GM12864 (cell line): ENCODE measurements at places on chromosomes 5 and 9.

- DNase-seq = no peak
Observed at GRCh38 chr5:158700231-158701006, 399.3 kb downstream of the EBF1 start.

- no peak for DNase-seq
Observed at GRCh38 chr5:127839072-127839471, 135.9 kb downstream of the CCDC192 start.

DNA sequence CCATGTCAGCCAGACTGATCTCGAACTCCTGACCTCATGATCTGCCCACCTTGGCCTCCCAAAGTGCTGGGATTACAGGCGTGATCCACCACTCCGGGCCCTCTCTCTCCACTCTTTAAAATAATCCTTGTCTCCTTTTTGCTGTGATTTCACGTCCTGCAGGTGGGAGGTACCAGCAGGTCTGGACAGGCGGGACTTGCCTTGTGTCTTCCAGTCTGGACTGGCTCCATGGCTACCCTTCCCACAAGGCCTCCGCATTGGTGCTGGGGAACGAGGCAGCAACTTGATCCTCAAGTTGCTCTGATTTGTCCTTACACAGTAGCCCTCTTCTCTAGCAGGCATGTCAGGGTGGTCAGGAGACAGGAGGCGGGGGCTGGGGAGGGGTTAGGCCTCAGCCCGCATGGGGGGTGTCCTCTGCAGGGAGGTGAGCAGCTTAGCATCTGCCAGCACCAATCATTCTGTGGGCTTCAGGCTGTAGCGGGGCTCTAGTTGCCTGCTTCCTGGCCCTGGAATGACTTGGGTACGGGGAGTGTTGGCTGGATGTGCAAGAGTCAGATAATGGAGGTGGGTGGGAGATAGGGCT, 54.3 kb downstream of the TENT4A start:
- DNase-seq = no peak

DNA sequence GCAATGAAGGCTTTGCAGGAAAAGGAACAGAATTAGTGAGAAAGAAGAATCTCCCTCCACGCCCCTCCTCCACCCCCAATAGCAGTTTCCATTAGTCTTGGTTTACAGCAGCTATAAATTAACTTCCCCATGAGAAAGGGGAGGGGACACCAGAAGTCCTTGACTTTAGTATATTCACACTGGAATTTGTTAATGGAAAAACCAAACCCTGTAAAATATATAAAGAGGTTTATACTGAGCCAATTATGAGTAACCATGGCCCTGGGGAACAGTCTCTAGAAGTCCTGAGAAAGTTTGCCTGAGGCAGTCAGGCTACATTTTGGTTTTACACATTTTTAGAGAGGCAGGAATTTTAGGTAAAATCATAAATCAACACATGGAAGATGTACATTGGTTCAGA, 88.5 kb downstream of the ALDH1A1 start:
- no peak for DNase-seq

DNA sequence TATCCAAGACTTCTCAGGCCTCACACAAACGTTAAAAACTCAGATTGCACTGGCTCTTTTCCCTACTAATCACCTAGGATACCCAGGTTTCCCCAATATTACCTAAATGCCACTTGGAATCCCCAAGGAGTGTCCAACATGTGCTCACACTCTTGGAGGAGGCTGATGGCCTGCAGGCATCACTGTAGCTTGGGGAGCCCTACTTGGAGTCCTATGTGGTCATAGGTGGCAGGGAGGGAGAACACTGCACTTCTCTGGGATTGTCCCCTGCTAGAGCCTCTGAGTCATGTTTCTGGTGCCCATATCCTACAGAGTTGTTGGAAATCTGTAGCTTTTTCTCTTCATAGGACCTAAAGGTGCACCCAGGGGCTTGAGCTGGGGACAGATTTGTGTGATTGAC, 433.7 kb downstream of the ARHGEF28 start:
- no peak for DNase-seq

- DNase-seq = no peak
Observed at GRCh38 chr5:1153428-1153827, 41.6 kb upstream of the SLC12A7 start.

- no peak for DNase-seq
Observed at GRCh38 chr5:120098426-120098825, 365.7 kb upstream of the PRR16 start.

- DNase-seq = no peak
Observed at GRCh38 chr5:96245140-96246091, 187.6 kb downstream of the PCSK1 start.

DNA sequence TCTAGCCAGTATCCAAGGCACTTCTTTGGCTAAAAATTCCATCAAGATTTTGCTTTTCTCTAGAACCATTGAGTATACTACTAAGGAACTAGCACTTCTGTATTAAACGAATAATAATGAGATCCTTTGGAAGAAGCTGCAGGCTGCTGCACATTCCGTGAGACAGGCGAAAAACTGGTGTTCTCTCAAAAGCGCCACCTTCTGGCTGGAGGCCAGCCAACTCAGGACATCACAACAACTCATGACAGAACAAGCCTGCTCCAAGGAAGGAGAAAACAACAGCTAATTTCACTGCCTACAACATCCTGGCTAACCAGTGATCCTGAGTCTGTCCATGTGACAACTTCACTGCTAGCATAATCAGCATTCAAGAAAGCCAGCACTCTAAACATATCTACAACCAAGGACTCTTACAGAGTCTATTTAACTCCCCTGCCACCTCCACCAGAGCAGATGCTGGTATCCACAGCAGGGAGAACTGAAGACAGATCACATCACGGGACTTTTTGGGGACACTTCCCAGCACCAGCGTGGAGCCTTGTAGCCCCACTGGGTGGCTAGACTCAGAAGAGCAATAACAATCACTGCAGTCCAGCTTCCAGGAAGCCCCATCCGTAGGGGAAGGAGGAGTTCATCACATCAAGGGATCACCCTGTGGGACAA, 150.5 kb downstream of the YTHDC2 start:
- peak; percentile 22 for DNase-seq

DNA sequence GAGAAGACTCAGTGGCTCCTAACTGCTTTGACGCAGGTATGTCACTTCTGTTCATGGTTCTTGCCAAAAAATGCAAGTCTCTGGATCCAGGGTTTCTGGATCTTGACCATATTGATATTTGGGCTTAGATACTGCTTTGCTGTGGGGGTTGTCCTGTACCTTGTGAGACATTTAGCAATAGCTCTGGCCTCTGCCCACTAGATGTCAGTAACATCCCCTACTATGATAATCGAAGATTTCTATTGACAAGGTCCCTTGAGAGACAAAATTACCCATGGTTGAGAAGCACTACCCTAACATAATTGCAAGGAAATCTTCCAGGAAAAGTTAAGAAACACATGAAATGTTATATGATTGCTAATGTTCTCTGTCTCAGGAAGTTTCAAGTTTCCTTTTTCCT, 285.4 kb downstream of the TMEM232 start:
- no peak for DNase-seq

GRCh38 chr9:28930766-28931165, 1357.5 kb upstream of the C9orf72 start:
- no peak for DNase-seq

DNA sequence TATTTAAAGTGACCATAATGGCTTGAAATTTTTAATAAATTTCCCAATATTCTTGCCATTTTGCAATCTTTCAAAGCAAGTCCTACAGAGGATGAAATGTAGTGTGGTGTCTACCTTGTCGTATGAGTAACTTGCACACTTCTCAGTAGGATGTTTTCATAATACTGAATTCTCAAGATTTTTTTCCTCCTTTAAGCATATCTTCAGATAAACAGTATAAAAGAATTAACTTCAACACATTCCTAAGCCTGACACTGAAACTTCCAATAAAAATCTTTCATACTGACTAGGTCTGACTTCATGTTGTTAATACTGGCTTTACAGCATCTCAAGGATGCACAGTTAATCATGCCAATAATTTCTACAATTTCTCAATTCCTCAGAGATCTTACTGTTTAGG, 62.0 kb downstream of the DROSHA start:
- DNase-seq = no peak

DNA sequence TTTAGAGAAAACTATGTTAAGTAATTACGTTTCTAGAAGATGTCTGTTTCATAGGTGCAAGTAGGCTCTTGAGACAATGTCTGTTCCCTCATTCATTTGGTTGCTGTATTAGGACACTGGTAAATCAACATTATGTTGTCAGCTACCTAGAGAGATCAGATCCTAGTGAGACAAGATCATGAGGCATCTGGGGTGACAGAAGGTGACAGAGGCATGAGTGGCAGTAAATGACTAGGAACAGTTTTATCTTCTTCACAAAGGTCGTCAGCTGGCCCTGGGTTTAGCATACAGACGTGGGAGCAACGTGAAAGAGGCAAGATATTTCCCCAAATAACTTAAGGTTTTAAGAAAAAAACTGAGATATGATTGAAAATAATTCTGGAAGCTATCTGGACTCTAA, 1926.3 kb upstream of the WWC1 start:
- DNase-seq = no peak

DNA sequence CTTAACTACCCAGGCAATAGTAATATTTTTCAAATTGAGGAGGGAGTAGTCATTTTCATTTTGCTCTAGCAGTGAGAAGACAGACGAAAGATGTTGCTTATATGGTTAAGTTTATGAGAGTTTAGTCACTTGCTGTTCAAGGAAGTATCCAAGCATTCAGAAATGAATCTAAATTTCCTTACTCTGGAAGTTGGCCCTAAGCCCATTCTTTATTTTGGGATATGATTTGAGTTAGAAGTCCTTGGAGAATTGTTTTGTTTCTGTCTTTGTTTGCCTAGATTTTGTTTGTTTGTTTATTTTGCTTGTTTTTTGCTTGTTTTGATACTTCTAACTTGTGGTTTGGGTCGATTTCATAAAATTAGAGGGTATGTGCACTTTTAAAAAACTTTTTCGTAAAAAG, 146.4 kb upstream of the FGF10 start:
- no peak for DNase-seq

- DNase-seq = no peak
Observed at GRCh38 chr5:61559722-61560121, 227.7 kb downstream of the ZSWIM6 start.

- no peak for DNase-seq
Observed at GRCh38 chr5:82886911-82887310, 190.3 kb downstream of the TMEM167A start.

- no peak for DNase-seq
Observed at GRCh38 chr9:127035423-127035822, 87.0 kb downstream of the ANGPTL2 start.

DNA sequence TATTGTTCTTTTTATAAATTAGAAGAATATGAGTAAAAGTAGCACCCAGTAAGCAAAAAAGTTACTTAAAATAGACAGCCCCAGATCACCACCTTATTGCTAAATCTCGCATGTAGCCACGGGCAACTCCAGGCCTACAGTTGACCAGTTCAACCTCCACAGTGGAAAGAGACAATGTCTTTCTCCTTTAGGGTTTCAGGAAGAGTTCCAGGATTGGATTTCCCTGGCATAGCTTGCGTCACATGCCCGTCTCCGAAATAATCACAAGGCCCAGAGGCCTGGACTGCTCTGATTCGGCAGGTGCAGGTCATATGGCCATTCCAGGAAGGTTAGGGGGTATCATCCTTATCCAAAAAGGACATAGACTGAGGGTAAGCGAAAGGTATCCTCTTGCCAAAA, 9.9 kb upstream of the PFDN1 start:
- DNase-seq = no peak

DNA sequence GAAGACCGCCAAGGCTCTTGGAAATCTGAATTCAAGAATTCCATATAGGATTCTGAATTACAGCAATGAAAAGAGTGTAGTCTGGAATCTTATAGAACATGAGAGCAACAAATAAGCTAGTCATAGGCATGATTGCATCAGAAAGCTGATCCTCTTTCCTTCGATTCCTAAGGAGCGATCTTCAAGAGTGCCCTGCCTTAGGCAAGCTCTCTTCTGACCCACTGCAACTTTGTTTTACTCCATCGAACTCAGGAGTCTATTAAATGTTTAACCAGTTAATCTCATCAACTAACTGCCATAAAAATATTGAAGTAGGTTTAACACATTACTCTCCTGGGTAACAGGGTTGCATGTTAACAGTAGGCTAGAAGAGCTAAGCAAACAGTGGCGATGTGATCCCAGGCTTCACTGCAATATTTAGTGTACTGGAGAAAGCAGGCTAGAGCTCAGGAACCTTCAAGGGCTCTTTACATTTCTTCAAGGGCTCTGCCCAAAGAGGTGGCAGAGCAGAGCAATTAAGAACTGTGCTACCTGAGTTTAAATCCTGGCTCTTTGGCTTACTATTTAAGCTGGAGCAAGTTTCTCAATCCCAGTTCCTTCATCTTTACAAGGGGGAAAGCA, 146.3 kb downstream of the RORB start:
- no peak for DNase-seq

- DNase-seq = no peak
Observed at GRCh38 chr5:140611020-140611521, 21.9 kb downstream of the CD14 start.

- no peak for DNase-seq
Observed at GRCh38 chr5:126031989-126032716, 391.1 kb upstream of the GRAMD2B start.

DNA sequence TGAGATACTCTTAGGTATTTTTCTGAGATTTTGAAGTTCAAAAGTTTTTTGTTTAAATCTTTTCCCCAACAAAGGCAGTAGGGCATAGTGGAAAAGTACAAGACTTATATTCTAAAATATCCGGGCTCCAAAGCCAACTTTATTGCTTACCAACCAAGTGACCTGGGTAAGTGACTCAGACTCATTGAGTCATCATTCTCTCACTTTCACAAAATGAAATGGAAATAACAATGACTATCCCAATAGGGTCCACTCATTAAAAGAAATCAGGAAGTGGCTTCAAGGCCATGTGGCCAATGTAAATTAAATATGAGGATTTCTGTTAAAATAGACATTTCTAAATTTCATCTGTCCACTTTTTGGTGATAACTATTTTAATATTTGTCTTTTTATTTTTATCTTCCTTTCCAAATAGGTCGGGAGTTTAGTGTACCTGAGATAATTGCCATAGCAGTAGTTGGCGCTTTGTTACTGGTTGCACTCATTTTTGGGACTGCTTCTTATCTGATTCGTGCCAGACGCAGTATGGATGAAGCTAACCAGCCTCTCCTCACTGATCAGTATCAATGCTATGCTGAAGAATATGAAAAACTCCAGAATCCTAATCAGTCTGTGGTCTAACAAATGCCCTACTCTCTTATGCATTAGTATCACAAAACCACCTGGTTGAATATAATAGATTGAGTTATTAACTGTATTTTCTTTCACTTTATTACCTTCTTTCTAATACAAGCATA, 15.5 kb downstream of the TYRP1 start:
- no peak for DNase-seq

- no peak for DNase-seq
Observed at GRCh38 chr5:77492653-77493000, 511 bp upstream of the WDR41 start.

GRCh38 chr9:32218100-32218767, 166.2 kb upstream of the ACO1 start:
- peak; percentile 24 for DNase-seq

GRCh38 chr9:14906644-14907359, 3.4 kb downstream of the FREM1 start:
- no peak for DNase-seq
